Aorta (tissue), 5 donors: ENCODE measurements at places on chromosomes 3 and 15. TPM values are rescaled to one million over a fixed set of nuclear protein-coding genes. Genes with fewer than 3 reads are reported as not detected.
A peak's percentile ranks its signal among the peaks of the same experiment; 100 is the strongest.

LTF gene
- 3.2 TPM for total RNA-seq

TM4SF1 gene
- total RNA-seq = 213 TPM

ITGB5 gene
- total RNA-seq = 369 TPM

GOLGA6L7 gene
- total RNA-seq = not detected

SH2D7 gene
- total RNA-seq = not detected

CHRFAM7A gene
- 13.2 TPM for total RNA-seq

- H3K4me1 ChIP-seq = no peaks in the 10 kb centered on the region
- H3K27me3 ChIP-seq = no peaks in the 10 kb centered on the region
- no peak overlapping the region for H3K27ac ChIP-seq
- H3K4me3 ChIP-seq = no peak overlapping the region
Observed at GRCh38 chr3:180116658-180117057, 79.9 kb upstream of the PEX5L start.

DNA sequence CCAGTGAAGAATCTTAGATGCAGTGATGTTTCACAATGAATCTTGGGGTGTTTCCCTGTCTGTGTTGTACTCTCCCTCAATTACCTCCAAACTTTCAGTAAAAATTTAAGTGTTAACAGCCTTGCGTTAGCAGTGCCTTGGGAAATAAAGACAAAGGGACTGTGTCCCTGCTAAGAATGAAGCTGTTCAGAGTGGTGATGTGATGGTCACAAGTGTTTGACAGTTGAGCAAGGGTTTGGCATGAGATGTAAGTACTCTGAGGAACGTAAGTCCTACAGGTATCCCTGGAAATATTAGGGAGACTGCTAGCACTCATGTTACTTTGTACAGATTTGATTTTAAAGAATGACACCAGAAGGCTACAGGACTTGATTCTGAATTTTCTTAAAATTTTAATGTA is 304.3 kb upstream of the DPH6 start:
- H3K4me1 ChIP-seq = no peaks in the 10 kb centered on the region
- no peak overlapping the region for H3K4me3 ChIP-seq
- DNase-seq = no peak
- H3K27ac ChIP-seq = no peak overlapping the region
- H3K27me3 ChIP-seq = peaks cover 1% of the 10 kb centered on the region
- H3K36me3 ChIP-seq = no peaks in the 10 kb centered on the region

DNA sequence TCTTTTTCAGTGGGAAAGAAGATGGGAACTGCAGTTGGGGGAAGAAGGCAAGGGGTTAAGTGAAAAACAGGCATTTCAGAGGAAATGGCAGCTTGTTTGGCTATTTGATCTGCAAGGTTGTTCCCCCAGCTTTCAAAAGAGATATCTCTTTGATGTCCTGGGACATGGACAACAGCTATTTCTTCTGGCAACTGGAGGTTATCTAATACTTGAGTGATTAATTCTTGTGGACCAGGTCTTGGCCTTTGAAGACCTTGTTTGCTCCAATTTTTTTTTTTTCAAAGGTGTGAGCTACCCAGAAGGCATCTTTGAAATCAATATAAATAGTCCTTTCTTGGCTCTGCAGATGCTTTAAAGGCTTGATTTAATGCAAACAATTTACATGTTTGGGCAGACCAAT is 51.5 kb downstream of the KATNBL1 start:
- H3K27ac ChIP-seq = no peak overlapping the region
- no peaks in the 10 kb centered on the region for H3K27me3 ChIP-seq
- peaks cover 5% of the 10 kb centered on the region for H3K36me3 ChIP-seq
- no peaks in the 10 kb centered on the region for H3K4me1 ChIP-seq
- no peak overlapping the region for H3K4me3 ChIP-seq
- DNase-seq = no peak

GRCh38 chr3:74443102-74443501 is 171.4 kb downstream of the CNTN3 start:
- no peak overlapping the region for H3K27ac ChIP-seq
- DNase-seq = no peak
- H3K27me3 ChIP-seq = no peaks in the 10 kb centered on the region
- no peak overlapping the region for H3K4me3 ChIP-seq
- H3K36me3 ChIP-seq = no peaks in the 10 kb centered on the region

DNA sequence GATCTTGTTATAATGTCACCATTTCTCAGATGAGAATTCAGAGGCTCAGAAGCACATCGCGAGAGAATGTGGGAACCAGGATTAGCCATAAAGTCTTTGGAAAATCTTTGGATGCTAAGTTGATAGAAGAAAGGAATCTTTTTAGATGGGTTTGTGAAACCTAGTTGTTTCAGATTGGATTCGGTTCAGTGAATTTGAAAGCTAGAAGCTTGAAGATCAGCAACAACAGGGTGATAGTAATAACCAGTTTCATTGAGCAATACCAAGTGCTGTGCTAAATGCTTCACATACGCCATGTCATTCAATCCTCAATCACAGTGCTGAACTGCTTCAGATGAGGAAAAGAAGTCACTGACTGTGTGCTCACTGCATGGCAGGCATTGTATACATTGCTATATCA is 47.4 kb upstream of the MITF start:
- no peaks in the 10 kb centered on the region for H3K36me3 ChIP-seq
- no peak for DNase-seq
- H3K27me3 ChIP-seq = no peaks in the 10 kb centered on the region
- H3K27ac ChIP-seq = no peak overlapping the region
- H3K4me1 ChIP-seq = no peaks in the 10 kb centered on the region

- H3K4me1 ChIP-seq = no peaks in the 10 kb centered on the region
- no peak overlapping the region for H3K27ac ChIP-seq
- no peak for DNase-seq
- no peak overlapping the region for H3K4me3 ChIP-seq
- no peaks in the 10 kb centered on the region for H3K36me3 ChIP-seq
Observed at GRCh38 chr3:161821591-161821990, 325.0 kb downstream of the OTOL1 start.

DNA sequence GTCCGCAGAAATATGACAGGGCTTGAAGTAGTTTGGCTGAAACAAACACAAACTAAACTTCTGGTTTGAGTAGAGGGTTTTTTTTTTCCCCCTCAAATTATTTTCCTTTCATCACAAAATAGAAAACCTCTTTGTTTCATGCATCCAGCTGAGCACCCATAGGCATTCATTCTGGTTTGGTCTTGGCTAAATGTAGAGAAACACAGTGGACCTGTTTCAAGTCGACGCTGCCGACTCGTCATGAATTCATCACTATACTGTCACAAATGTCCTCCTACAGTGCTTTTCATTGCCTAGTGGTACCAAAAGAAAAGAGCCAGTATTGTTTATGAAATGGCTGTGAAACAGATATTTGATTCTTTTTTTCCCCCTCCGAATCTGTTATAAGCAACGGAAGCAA is 52.4 kb upstream of the GYG1 start:
- H3K27ac ChIP-seq = no peak overlapping the region
- no peak for DNase-seq
- no peak overlapping the region for H3K4me3 ChIP-seq

- H3K4me3 ChIP-seq = no peak overlapping the region
- H3K36me3 ChIP-seq = no peaks in the 10 kb centered on the region
- peaks cover 4% of the 10 kb centered on the region for H3K4me1 ChIP-seq
- H3K27ac ChIP-seq = peak overlapping the region; percentile 78
Observed at GRCh38 chr3:21672303-21672702, 78.7 kb downstream of the ZNF385D start.

DNA sequence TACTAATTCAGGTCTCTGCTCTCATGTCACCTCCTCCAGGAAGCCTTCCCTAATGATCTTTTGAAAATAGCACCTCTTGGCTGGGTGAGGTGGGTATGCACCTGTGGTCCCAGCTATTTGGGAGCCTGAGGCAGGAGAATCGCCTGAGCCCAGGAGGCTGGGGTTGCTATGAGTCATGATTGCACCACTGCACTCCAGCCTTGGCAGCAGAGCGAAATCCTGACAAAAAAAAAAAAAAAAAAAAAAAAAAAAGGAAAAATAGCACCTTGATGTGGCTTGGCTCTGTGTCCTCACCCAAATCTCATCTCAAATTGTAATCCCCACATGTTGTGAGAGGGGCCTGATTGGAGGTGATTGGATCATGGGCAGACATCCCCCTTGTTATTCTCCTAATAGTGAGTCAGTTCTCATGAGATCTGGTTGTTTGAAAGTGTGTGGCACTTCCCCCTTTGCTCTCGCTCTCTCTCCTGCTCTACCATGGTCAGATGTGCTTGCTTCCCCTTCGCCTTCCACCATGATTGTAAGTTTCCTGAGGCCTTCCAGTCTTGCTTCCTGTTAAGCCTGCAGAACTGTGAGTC is 11.2 kb upstream of the RNU6-1 start:
- H3K4me1 ChIP-seq = no peaks in the 10 kb centered on the region
- DNase-seq = no peak
- no peaks in the 10 kb centered on the region for H3K27me3 ChIP-seq
- H3K36me3 ChIP-seq = no peaks in the 10 kb centered on the region

GRCh38 chr3:52150357-52150756 is 3.9 kb downstream of the POC1A start:
- no peak for DNase-seq
- H3K4me3 ChIP-seq = no peak overlapping the region
- H3K4me1 ChIP-seq = no peaks in the 10 kb centered on the region
- no peak overlapping the region for H3K27ac ChIP-seq
- no peaks in the 10 kb centered on the region for H3K36me3 ChIP-seq

- no peaks in the 10 kb centered on the region for H3K36me3 ChIP-seq
- no peak overlapping the region for H3K4me3 ChIP-seq
- H3K27ac ChIP-seq = no peak overlapping the region
- no peaks in the 10 kb centered on the region for H3K4me1 ChIP-seq
- no peaks in the 10 kb centered on the region for H3K27me3 ChIP-seq
- DNase-seq = no peak
Observed at GRCh38 chr3:122000936-122001605, 21.0 kb downstream of the ILDR1 start.

DNA sequence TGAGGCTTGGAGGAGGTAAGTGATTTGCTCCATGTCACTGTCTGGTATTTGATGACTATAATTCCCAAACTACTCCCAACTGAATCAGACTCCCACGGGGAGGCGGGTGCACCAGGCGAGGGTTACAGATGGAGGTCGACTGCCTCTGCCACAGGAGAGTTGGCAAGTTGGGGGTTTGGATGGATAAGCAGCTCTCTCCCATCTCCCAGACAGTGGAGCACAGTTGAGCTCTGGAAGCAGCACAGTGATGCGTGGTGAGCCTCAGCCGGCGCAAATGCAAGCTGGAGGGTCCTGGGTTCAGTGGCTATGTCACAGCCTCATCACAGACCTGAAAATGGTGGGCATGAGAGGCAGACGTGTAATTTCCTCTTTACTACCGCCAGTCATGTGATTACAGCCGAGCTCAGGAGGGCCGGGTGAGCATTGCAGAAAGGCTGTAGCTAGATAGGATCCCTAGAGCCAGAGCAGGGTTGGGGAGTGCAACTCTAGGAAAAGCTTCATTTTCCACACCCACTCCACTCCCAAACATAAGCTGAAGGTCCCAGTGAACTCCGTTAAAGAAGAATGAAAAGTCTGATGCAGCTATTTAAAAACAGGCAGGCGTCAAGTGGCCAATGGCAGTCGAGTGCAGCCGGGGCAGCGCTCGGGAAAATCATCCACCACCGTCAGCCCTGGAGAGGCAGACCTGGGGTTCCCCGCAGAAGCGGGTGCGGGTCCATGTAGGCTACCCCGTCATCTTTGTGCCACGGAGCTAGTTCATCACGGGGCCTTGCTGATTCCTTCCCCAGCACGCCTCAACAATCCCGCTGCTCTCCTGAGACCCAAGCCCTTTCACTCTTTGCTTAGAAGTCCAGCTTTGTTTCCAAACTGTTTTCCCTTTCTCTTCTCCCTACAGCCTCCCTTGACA is 33.3 kb upstream of the VPS8 start:
- DNase-seq = peak; percentile 66
- no peaks in the 10 kb centered on the region for H3K4me1 ChIP-seq
- no peaks in the 10 kb centered on the region for H3K27me3 ChIP-seq
- no peaks in the 10 kb centered on the region for H3K36me3 ChIP-seq

DNA sequence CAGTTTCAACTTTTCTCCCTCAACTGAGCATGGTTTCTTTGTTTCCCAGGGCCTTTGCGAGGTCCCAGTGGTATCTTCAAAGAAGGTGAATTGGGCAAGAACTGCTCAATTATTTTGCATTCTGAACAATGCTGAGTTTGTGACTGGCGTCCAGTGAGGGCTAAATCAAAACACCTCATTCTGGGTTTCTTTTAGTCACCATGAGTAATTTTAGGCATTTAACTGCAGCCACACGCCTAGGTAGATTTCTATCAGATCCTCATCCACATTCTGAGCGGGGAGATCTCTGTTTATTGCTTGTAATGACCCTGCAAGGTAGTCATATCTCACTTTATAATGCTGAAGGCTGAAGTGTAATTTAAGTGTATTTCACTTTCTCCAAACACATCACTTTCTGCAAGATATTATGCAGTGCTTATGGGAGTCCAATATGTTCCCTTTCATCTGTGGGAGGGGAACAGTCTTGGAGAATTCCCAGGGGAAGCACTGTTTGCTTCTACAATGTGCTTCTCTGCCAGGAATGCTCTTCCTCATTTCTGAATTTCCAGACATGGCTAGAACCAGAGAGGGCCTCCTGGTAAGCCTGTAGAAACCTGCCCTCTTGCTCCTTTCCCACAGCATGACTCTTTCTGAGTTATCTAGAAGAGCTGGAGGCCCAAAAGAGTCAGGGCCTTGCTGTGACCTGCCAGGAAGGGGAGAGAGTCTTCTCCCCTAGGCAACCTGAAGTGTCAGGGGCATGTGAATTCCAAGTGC is 91.7 kb downstream of the FRMD4B start:
- H3K4me3 ChIP-seq = no peak overlapping the region
- no peaks in the 10 kb centered on the region for H3K27me3 ChIP-seq
- H3K4me1 ChIP-seq = no peaks in the 10 kb centered on the region
- peaks cover 3% of the 10 kb centered on the region for H3K36me3 ChIP-seq

DNA sequence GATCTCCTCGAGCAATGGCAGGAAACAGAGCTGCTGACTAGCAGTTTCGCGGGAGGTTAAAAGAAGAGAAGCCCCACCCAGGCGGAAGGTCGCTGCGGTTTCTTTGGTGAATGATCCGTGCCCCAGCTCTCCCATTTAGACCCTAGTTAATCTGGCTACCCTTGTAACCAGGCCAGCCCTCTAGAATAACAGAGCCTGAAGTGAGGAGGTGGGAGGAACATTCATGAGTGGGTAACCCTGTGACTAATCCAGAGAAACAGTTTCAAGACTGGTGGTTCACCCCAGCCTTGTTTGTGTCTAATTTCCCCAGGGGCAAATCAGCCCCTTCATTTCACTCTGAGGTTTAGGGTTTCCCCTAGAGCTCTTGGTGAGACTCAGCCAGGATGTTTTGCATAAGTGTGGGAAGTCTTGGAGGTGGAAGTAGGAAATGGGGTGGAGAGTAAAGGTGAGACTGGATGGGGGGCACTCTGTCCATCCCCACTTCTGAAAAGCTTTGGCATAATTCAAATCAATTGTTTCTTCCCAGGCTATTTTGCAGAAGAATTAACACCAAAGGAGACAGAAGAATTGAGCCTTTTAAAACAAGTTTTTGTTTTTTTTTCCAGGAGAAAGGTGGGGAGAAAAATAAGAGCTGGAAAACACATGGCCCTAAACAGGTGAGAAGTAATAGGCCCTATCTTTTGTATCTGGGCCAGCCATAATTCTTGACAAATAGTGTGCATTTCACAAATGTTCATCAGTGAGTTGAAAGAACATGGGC is 303.1 kb downstream of the RPLP1 start:
- H3K27ac ChIP-seq = no peak overlapping the region
- H3K36me3 ChIP-seq = no peaks in the 10 kb centered on the region
- no peak for DNase-seq

GRCh38 chr15:40872791-40873693 is 992 bp downstream of the RHOV start:
- H3K4me3 ChIP-seq = no peak overlapping the region
- H3K4me1 ChIP-seq = no peaks in the 10 kb centered on the region
- no peak overlapping the region for H3K27ac ChIP-seq
- no peaks in the 10 kb centered on the region for H3K27me3 ChIP-seq
- no peak for DNase-seq
